ENCODE measurements at places on chromosomes 6 and 20.
A peak's percentile ranks its signal among the peaks of the same experiment; 100 is the strongest.

- H3K36me3 ChIP-seq, result no peaks in the 10 kb centered on the region
- DNase-seq, result no peak
- no peaks in the 10 kb centered on the region for H3K27me3 ChIP-seq
Observed at GRCh38 chr6:91042656-91043055, 455.8 kb upstream of the MAP3K7 start.

GRCh38 chr6:15414235-15414612 is 168.4 kb downstream of the JARID2 start:
- peaks cover 4% of the 10 kb centered on the region for H3K36me3 ChIP-seq
- DNase-seq, result no peak
- peaks cover 30% of the 10 kb centered on the region for H3K4me1 ChIP-seq
- H3K4me3 ChIP-seq, result no peak overlapping the region
- no peaks in the 10 kb centered on the region for H3K27me3 ChIP-seq

GRCh38 chr20:5989539-5989938 is 39.1 kb downstream of the MCM8 start:
- H3K4me3 ChIP-seq, result no peak overlapping the region
- no peak overlapping the region for H3K27ac ChIP-seq
- H3K4me1 ChIP-seq, result no peaks in the 10 kb centered on the region
- peaks cover 30% of the 10 kb centered on the region for H3K36me3 ChIP-seq
- DNase-seq, result no peak

GRCh38 chr6:170554796-170555137 is 598 bp downstream of the TBP start:
- peaks cover 32% of the 10 kb centered on the region for H3K36me3 ChIP-seq
- DNase-seq, result no peak
- H3K4me1 ChIP-seq, result peaks cover 26% of the 10 kb centered on the region

GRCh38 chr6:130293800-130294199 is 71.0 kb upstream of the SAMD3 start:
- H3K4me1 ChIP-seq, result peaks cover 3% of the 10 kb centered on the region
- H3K27ac ChIP-seq, result no peak overlapping the region
- no peaks in the 10 kb centered on the region for H3K36me3 ChIP-seq

GRCh38 chr6:145860562-145860961 is 46.0 kb upstream of the FBXO30 start:
- DNase-seq, result no peak
- no peaks in the 10 kb centered on the region for H3K27me3 ChIP-seq
- H3K27ac ChIP-seq, result no peak overlapping the region
- H3K4me3 ChIP-seq, result no peak overlapping the region
- H3K36me3 ChIP-seq, result peaks cover 3% of the 10 kb centered on the region

GRCh38 chr6:115899730-115900282 is 160.9 kb downstream of the FRK start:
- no peak overlapping the region for H3K27ac ChIP-seq
- no peaks in the 10 kb centered on the region for H3K27me3 ChIP-seq

GRCh38 chr20:20199361-20200160 is 147.2 kb downstream of the CFAP61 start:
- no peaks in the 10 kb centered on the region for H3K4me1 ChIP-seq
- no peaks in the 10 kb centered on the region for H3K36me3 ChIP-seq
- no peak overlapping the region for H3K4me3 ChIP-seq
- no peak overlapping the region for H3K27ac ChIP-seq

GRCh38 chr6:165841153-165841558 is 178.1 kb upstream of the PDE10A start:
- no peaks in the 10 kb centered on the region for H3K4me1 ChIP-seq
- no peak for DNase-seq
- no peak overlapping the region for H3K27ac ChIP-seq
- H3K27me3 ChIP-seq, result peaks cover 40% of the 10 kb centered on the region
- H3K36me3 ChIP-seq, result no peaks in the 10 kb centered on the region

GRCh38 chr6:134553936-134554335 is 236.0 kb upstream of the SGK1 start:
- H3K4me1 ChIP-seq, result no peaks in the 10 kb centered on the region
- H3K4me3 ChIP-seq, result no peak overlapping the region

DNA sequence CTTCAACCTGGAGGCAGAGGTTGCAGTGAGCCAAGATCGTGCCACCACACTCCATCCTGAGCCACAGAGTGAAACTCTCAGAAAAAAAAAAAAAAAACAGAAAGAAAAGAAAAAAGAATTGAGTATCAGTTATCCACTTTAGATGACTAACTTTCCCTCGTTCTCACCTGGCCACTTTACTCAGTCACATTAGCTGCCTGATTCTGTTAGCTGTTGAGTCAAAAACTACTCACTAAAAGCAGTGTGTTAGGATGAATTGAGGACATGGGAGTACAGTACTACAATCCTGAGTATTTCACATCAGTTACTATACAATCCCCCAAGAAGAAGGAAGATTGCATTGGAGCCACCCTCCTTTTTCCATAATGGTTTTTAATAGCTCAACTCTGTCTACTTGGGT is 114.6 kb downstream of the ADAT2 start:
- no peak for DNase-seq
- H3K36me3 ChIP-seq, result no peaks in the 10 kb centered on the region
- H3K27ac ChIP-seq, result no peak overlapping the region
- H3K4me1 ChIP-seq, result peaks cover 1% of the 10 kb centered on the region

GRCh38 chr20:60857708-60858107 is 394.4 kb upstream of the CDH4 start:
- no peak for DNase-seq
- no peak overlapping the region for H3K4me3 ChIP-seq
- no peaks in the 10 kb centered on the region for H3K4me1 ChIP-seq
- H3K27ac ChIP-seq, result no peak overlapping the region
- no peaks in the 10 kb centered on the region for H3K36me3 ChIP-seq

DNA sequence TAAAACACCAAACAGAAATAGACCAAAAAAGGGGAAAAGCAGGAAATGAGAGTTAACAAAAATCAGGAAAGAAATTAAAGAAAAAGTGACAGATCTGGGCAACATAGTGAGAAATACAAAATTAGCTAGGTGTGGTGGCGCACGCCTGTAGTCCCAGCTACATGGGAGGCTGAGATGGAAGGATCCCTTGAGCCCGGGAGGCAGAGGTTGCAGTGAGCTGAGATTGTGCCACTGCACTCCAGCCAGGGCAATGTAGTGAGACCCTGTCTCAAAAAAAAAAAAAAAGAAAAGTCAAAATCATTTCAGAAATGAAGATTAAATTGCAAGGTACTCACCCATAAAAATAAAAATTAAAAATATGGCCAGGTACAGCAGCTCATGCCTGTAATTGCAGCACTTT is 13.0 kb upstream of the GRM4 start:
- DNase-seq, result no peak
- H3K27me3 ChIP-seq, result peaks cover 31% of the 10 kb centered on the region
- H3K4me3 ChIP-seq, result no peak overlapping the region
- peaks cover 3% of the 10 kb centered on the region for H3K36me3 ChIP-seq

GRCh38 chr6:38151580-38152500 is 332.3 kb downstream of the ZFAND3 start:
- H3K27me3 ChIP-seq, result no peaks in the 10 kb centered on the region
- H3K4me1 ChIP-seq, result peaks cover 13% of the 10 kb centered on the region
- H3K27ac ChIP-seq, result no peak overlapping the region
- no peak for DNase-seq

GRCh38 chr6:138378463-138378862 is 758 bp downstream of the SMIM28 start:
- peaks cover 13% of the 10 kb centered on the region for H3K27me3 ChIP-seq
- H3K4me3 ChIP-seq, result no peak overlapping the region
- DNase-seq, result no peak
- H3K36me3 ChIP-seq, result no peaks in the 10 kb centered on the region
- H3K27ac ChIP-seq, result no peak overlapping the region
- peaks cover 4% of the 10 kb centered on the region for H3K4me1 ChIP-seq

DNA sequence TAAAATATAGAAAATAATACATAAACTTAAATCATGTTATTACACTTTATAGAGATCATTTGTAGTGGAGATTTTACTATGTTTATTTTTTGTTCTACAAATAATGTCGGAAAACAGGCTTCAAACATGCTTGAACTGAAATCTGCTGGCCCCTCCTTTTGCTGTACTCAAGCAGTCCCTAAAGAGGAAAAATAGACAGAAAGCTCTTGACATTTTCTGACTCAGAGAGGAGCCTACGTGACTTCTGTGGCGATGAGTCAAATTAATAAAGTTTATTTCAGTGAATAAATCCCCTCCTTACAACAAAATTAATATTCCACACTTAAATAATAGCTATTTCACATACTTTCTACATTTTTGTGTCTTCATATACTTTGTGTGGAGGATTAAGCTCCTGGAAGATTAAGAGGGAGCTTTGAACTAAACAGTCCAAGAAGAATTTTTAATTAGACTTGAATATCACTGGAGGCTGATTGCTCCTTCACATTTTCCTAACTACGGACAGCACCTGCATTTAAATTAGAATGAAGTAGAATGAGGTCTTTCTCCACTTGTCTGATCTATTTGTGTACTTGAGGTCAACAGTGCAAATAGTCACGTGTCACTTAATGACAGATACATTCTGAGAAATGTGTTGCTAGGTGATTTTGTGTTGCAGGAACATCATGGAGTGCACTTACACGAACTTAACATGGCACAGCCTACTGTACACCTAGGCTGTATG is 1.7 kb upstream of the TREM1 start:
- no peak for DNase-seq
- H3K36me3 ChIP-seq, result peaks cover 4% of the 10 kb centered on the region
- H3K4me1 ChIP-seq, result no peaks in the 10 kb centered on the region
- H3K4me3 ChIP-seq, result no peak overlapping the region
- no peak overlapping the region for H3K27ac ChIP-seq
- H3K27me3 ChIP-seq, result peaks cover 54% of the 10 kb centered on the region

GRCh38 chr20:52082612-52083011 is 109.0 kb downstream of the ZFP64 start:
- H3K27ac ChIP-seq, result peak overlapping the region; percentile 81
- no peaks in the 10 kb centered on the region for H3K27me3 ChIP-seq
- peaks cover 25% of the 10 kb centered on the region for H3K4me1 ChIP-seq

GRCh38 chr20:54028276-54029011 is 42.0 kb downstream of the BCAS1 start:
- no peak overlapping the region for H3K27ac ChIP-seq
- no peak for DNase-seq
- no peak overlapping the region for H3K4me3 ChIP-seq
- H3K4me1 ChIP-seq, result no peaks in the 10 kb centered on the region

DNA sequence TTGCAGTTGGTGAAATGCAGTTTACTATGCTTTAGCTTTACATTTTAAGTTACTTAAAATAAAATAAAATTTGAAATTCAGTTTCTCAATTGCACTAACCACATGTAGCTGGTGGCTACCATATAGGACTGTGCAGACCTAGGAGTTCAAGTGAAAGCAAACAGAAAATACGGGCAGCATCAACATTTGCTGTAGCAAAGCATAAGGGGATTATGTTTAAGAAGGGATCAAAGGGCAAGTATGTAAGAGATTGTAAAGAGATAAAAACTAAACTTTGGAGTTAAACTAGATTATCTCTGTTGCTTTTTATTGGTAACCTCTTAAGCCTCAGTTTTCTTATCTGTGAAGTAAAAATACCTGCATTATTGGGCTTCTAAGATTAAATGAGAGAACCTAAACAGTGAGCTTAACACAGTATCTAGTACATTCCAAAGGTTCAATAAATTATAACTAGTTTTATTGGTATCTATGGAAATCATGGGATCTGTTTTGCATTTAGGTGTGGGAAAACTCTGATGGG is 81.2 kb downstream of the SPTLC3 start:
- H3K4me3 ChIP-seq, result no peak overlapping the region
- no peak overlapping the region for H3K27ac ChIP-seq
- H3K27me3 ChIP-seq, result peaks cover 7% of the 10 kb centered on the region
- DNase-seq, result no peak
- no peaks in the 10 kb centered on the region for H3K36me3 ChIP-seq

DNA sequence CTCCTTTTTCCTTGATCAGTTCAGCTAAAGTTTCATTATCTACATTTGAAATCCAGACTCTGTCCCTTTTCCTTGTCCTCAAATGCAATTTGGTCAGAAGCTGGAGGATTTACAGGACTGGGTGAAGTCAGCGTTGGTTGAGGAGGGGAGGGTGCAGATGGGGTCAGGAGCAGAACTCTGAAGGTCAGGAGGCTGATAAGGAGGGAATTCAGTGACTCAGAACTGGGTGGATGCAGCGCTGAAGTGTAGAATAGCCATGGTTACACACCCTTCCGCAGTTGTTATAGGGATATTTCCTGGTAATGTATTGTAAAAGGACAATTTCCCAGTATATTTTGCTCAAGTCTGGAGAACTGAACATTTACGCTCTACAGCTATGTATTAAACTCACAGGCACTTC is 133.1 kb upstream of the FOXA2 start:
- H3K4me1 ChIP-seq, result no peaks in the 10 kb centered on the region
- no peaks in the 10 kb centered on the region for H3K36me3 ChIP-seq
- no peaks in the 10 kb centered on the region for H3K27me3 ChIP-seq

DNA sequence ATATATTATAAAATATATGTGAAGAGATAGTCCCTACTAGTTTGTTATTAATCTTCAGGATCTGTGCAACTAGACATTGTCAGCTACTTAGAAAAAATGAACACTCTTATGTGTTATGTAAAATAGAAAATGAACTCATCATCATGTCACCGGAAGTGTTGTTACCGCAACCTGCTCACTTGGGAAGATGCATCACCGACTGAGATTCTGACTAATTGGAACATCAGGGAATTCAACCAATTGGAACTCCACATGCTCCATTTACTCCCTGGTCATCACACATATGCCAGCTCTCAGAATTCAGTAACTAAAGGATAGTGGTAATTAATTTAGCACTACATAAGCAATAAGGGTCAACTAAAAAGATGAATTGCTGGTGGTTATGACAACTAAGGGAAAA is 16.7 kb upstream of the B3GAT2 start:
- no peak overlapping the region for H3K4me3 ChIP-seq
- no peak overlapping the region for H3K27ac ChIP-seq
- no peaks in the 10 kb centered on the region for H3K36me3 ChIP-seq
- DNase-seq, result no peak
- H3K27me3 ChIP-seq, result peaks cover 55% of the 10 kb centered on the region
- H3K4me1 ChIP-seq, result no peaks in the 10 kb centered on the region

- H3K36me3 ChIP-seq, result no peaks in the 10 kb centered on the region
- no peak for DNase-seq
- H3K27ac ChIP-seq, result no peak overlapping the region
- no peak overlapping the region for H3K4me3 ChIP-seq
- H3K27me3 ChIP-seq, result no peaks in the 10 kb centered on the region
- H3K4me1 ChIP-seq, result no peaks in the 10 kb centered on the region
Observed at GRCh38 chr20:60638430-60639098, 613.5 kb upstream of the CDH4 start.

GRCh38 chr6:75532521-75532920 is 38.9 kb upstream of the FILIP1 start:
- peaks cover 22% of the 10 kb centered on the region for H3K27me3 ChIP-seq
- DNase-seq, result no peak
- no peaks in the 10 kb centered on the region for H3K4me1 ChIP-seq
- H3K27ac ChIP-seq, result no peak overlapping the region
- H3K4me3 ChIP-seq, result no peak overlapping the region
- H3K36me3 ChIP-seq, result no peaks in the 10 kb centered on the region

GRCh38 chr20:21450572-21450971 is 53.2 kb upstream of the NKX2-4 start:
- no peak overlapping the region for H3K27ac ChIP-seq
- H3K4me3 ChIP-seq, result no peak overlapping the region
- DNase-seq, result no peak
- H3K4me1 ChIP-seq, result no peaks in the 10 kb centered on the region
- no peaks in the 10 kb centered on the region for H3K36me3 ChIP-seq

- H3K36me3 ChIP-seq, result no peaks in the 10 kb centered on the region
- DNase-seq, result no peak
- no peaks in the 10 kb centered on the region for H3K27me3 ChIP-seq
- no peak overlapping the region for H3K4me3 ChIP-seq
- no peaks in the 10 kb centered on the region for H3K4me1 ChIP-seq
- H3K27ac ChIP-seq, result no peak overlapping the region
Observed at GRCh38 chr20:38112261-38112929, 52.7 kb downstream of the TGM2 start.

GRCh38 chr6:89775150-89775549 is 44.4 kb downstream of the MDN1 start:
- H3K4me1 ChIP-seq, result no peaks in the 10 kb centered on the region
- H3K27me3 ChIP-seq, result no peaks in the 10 kb centered on the region
- H3K27ac ChIP-seq, result peak overlapping the region; percentile 51
- DNase-seq, result no peak
- H3K4me3 ChIP-seq, result no peak overlapping the region
